Activated naive CD4-positive, alpha-beta T cell treated with anti-CD3 and anti-CD28 coated beads for 36 hours (primary cell): ENCODE measurements at places on chromosomes 12 and 14. TPM values are rescaled to one million over a fixed set of nuclear protein-coding genes. Genes with fewer than 3 reads are reported as not detected.
A peak's percentile ranks its signal among the peaks of the same experiment; 100 is the strongest.

Gene TRHDE
- total RNA-seq = not detected

Gene CLEC2B
- 30.3 TPM for total RNA-seq

Gene GUCY2C
- total RNA-seq = not detected

Gene GPRC5A
- total RNA-seq = 0.24 TPM

Gene C3AR1
- 0.25 TPM for total RNA-seq

Gene DNAJC22
- not detected for total RNA-seq

Gene CREBL2
- total RNA-seq = 16.1 TPM

Gene TPPP2
- total RNA-seq = not detected

Gene SLC22A17
- total RNA-seq = 3.5 TPM

Gene CLEC4C
- not detected for total RNA-seq

Gene RND1
- 7.4 TPM for total RNA-seq

Gene DBX2
- not detected for total RNA-seq

Gene ABHD12B
- total RNA-seq = not detected

Gene INSM2
- total RNA-seq = not detected

Gene PACS2
- 25.1 TPM for total RNA-seq

Gene ERBB3
- 1.9 TPM for total RNA-seq

Gene SLC4A8
- total RNA-seq = 0.89 TPM

Gene ASCL1
- not detected for total RNA-seq

- no peaks in the 10 kb centered on the region for H3K27me3 ChIP-seq
- no peaks in the 10 kb centered on the region for H3K36me3 ChIP-seq
- no peak overlapping the region for H3K4me3 ChIP-seq
- H3K27ac ChIP-seq = peak overlapping the region; percentile 70
These were observed 83.1 kb downstream of the LRRC74A start for GRCh38 chr14:76909266-76909665.

DNA sequence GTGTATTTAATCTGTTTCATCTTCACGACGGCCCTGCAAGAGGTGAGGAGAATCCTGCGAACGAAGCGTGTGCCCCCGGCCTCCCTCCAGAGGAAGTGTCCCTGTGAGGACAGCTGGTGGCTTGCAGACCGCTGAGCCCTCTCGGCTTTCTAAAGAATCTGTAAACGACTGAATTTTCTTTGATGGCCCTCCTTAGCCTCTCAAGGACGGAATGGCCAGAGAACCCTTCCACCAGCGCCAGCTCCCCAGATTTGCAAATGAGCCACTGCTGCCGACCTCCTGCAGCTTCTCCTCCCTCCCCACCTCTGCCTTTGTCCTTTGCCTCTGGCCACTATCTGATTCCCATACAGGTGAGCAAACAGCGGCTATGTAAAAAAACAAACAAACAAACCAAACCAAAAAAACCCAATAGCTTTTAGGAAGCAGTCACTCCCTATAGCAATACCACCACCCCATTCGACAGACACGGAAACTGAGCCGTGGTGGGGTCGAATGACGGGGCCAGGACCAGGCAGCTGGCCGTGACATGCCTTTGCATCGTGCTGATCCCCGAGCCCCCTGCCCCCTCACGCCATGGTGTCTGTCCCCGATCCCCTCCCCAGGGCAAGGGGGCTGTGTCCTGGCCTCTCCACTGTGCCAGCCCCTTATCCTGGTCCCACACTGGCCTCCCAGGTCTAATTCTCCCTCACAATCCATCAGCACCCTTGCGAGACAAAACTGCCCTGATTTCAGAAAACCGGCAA, 23.6 kb downstream of the RFLNA start:
- H3K4me3 ChIP-seq = no peak overlapping the region
- H3K27ac ChIP-seq = no peak overlapping the region
- peaks cover 3% of the 10 kb centered on the region for H3K36me3 ChIP-seq
- no peak for DNase-seq
- no peaks in the 10 kb centered on the region for H3K4me1 ChIP-seq

- H3K36me3 ChIP-seq = no peaks in the 10 kb centered on the region
- no peak overlapping the region for H3K4me3 ChIP-seq
- H3K27me3 ChIP-seq = peaks cover 2% of the 10 kb centered on the region
- no peak overlapping the region for H3K27ac ChIP-seq
- no peak for DNase-seq
- no peaks in the 10 kb centered on the region for H3K4me1 ChIP-seq
These were observed 73.4 kb downstream of the SPTB start for GRCh38 chr14:64806202-64806861.

- H3K27me3 ChIP-seq = no peaks in the 10 kb centered on the region
- no peaks in the 10 kb centered on the region for H3K4me1 ChIP-seq
- no peak for DNase-seq
- no peak overlapping the region for H3K27ac ChIP-seq
- no peak overlapping the region for H3K4me3 ChIP-seq
These were observed 907.2 kb downstream of the LRFN5 start for GRCh38 chr14:42513837-42514236.

- H3K27ac ChIP-seq = no peak overlapping the region
- H3K4me1 ChIP-seq = no peaks in the 10 kb centered on the region
- H3K4me3 ChIP-seq = no peak overlapping the region
- peaks cover 2% of the 10 kb centered on the region for H3K36me3 ChIP-seq
These were observed 9.3 kb downstream of the EDDM3A start for GRCh38 chr14:20755037-20755436.

- H3K27me3 ChIP-seq = no peaks in the 10 kb centered on the region
- no peak overlapping the region for H3K4me3 ChIP-seq
- no peak for DNase-seq
- no peaks in the 10 kb centered on the region for H3K36me3 ChIP-seq
These were observed 13.2 kb downstream of the SLC2A14 start for GRCh38 chr12:7859552-7859951.

DNA sequence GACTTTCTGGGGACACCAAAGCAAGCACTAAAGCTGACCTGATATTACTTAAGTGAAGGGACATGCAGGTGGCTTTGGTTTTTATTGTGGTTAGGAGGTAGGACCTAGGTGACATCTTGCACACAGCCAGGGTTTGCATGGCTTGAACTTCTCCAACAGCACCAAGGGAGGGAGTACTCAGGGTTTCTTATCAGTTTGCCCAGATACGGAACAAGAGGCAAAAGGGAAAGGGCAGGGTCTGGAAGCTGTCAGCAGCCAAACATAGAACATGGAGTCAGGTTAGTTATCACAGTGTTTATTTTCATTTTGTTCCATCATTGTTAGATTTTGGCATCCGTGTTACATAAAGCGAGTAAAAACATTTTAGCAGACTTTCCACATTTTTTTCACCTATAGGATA, 186.3 kb upstream of the CLEC14A start:
- DNase-seq = no peak
- H3K27me3 ChIP-seq = peaks cover 2% of the 10 kb centered on the region
- no peaks in the 10 kb centered on the region for H3K4me1 ChIP-seq
- no peaks in the 10 kb centered on the region for H3K36me3 ChIP-seq

DNA sequence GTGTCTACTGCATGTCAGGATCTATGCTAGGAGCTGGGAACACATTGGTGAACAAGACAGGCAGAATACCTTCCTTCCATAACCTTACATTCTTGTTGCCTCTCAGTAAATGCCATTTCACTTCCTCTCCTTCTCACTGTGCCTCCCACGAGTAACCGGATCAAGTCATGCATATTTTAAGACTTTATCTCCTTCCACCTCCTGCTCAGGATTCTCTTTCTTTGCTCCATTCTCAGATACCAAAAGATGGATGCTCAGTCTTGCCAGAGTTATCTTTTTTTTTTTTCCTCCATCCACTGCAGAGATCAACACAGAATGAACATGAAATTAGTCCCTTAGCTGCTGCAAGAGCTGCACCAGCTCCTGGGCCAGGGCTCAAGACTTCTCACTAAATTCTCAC, 20.0 kb upstream of the APPL2 start:
- H3K4me1 ChIP-seq = peaks cover 7% of the 10 kb centered on the region
- DNase-seq = no peak
- no peaks in the 10 kb centered on the region for H3K27me3 ChIP-seq
- no peak overlapping the region for H3K27ac ChIP-seq
- H3K36me3 ChIP-seq = no peaks in the 10 kb centered on the region

- no peak overlapping the region for H3K4me3 ChIP-seq
- no peak for DNase-seq
- no peak overlapping the region for H3K27ac ChIP-seq
- no peaks in the 10 kb centered on the region for H3K36me3 ChIP-seq
- peaks cover 23% of the 10 kb centered on the region for H3K27me3 ChIP-seq
These were observed 26.3 kb upstream of the CISTR start for GRCh38 chr12:53777936-53778644.

- peak overlapping the region; percentile 43 for H3K4me3 ChIP-seq
- peak overlapping the region; percentile 97 for H3K27ac ChIP-seq
- H3K4me1 ChIP-seq = peaks cover 66% of the 10 kb centered on the region
- peaks cover 31% of the 10 kb centered on the region for H3K36me3 ChIP-seq
- no peaks in the 10 kb centered on the region for H3K27me3 ChIP-seq
These were observed 25.4 kb downstream of the ATG14 start for GRCh38 chr14:55386037-55386808.

- H3K4me1 ChIP-seq = peaks cover 25% of the 10 kb centered on the region
- H3K36me3 ChIP-seq = no peaks in the 10 kb centered on the region
- H3K4me3 ChIP-seq = no peak overlapping the region
- DNase-seq = no peak
- H3K27ac ChIP-seq = no peak overlapping the region
These were observed 34.0 kb downstream of the PELI2 start for GRCh38 chr14:56152221-56152620.

- H3K4me1 ChIP-seq = peaks cover 10% of the 10 kb centered on the region
- H3K27me3 ChIP-seq = no peaks in the 10 kb centered on the region
- H3K27ac ChIP-seq = no peak overlapping the region
- DNase-seq = no peak
- no peaks in the 10 kb centered on the region for H3K36me3 ChIP-seq
These were observed 2.0 kb upstream of the KRT4 start for GRCh38 chr12:52815676-52816588.

- H3K36me3 ChIP-seq = peaks cover 58% of the 10 kb centered on the region
- DNase-seq = peak; percentile 69
- peak overlapping the region; percentile 93 for H3K27ac ChIP-seq
- H3K4me3 ChIP-seq = peak overlapping the region; percentile 81
These were observed 8.7 kb downstream of the PHB2 start for GRCh38 chr12:6961695-6962284.

- H3K36me3 ChIP-seq = peaks cover 4% of the 10 kb centered on the region
- H3K27me3 ChIP-seq = no peaks in the 10 kb centered on the region
- peaks cover 13% of the 10 kb centered on the region for H3K4me1 ChIP-seq
- no peak overlapping the region for H3K4me3 ChIP-seq
- no peak for DNase-seq
These were observed 11.7 kb upstream of the OTOGL start for GRCh38 chr12:80087486-80088213.
